ENCODE measurements at places on chromosomes 1 and 21.

DNA sequence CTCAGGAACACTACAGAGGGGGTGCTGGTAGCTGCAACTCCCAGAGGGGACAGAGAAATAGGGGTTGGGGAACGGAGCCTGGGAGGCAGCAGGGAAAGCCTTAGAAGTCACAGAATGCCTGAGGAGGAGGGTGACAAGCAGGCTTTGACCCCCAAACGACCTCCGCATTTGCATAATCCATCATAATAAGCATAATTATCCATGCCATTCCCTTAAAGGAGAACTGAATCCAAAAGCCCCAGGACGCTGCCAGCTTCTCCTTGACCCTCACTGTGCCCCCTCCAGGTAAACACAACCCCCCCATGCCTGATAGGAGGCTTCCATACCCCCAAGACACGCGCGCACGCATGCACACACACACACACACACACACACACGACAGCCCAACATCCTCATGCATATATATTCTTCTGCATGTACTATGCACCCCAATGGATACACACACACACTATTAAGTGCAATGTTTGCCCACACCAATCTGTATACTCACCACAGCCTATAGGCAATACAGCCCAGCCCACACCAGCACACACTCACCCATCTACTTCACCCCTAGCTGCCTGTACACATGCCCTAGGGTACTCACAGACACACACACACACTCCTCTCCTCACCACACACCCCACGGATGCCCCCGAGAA lies 27.8 kb downstream of the SDC3 start:
- DNase-seq = no peak

DNA sequence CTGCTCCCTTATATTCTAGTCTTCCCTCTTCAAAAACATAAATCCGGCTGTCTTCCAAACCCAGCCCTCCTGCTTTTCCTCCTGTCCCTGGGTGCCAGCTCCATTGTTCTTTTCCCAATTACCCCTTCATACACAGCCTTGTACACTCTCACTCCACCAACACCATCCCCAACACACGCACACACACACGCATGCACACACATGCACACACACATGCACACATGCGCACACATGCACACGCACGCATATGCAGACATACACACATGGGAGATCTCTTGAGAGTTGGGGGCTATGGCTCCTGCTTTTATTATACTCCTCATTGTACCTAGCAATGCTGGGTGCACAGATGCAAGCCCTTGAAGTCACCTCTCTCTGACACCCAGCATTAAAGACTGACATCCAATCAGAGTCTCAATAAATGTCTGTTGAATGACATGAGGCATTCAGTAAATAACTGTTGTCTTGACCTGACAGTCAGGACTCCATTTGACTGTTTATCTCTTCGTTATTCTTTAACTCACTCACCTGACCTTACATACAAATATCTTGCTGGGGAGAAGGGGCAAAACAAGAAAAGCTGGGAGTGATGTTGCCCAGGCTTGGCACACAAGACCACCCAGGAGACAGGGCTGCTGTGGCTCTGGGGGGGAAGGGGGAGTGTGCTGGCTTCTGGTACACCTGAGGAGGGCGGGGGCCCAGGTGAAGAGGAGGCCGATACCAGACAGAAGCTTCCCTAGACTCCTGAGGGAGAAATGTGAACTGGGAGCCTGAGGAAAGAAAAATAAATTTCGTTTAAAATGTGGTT lies 16.0 kb downstream of the ABCA4 start:
- DNase-seq = no peak

DNA sequence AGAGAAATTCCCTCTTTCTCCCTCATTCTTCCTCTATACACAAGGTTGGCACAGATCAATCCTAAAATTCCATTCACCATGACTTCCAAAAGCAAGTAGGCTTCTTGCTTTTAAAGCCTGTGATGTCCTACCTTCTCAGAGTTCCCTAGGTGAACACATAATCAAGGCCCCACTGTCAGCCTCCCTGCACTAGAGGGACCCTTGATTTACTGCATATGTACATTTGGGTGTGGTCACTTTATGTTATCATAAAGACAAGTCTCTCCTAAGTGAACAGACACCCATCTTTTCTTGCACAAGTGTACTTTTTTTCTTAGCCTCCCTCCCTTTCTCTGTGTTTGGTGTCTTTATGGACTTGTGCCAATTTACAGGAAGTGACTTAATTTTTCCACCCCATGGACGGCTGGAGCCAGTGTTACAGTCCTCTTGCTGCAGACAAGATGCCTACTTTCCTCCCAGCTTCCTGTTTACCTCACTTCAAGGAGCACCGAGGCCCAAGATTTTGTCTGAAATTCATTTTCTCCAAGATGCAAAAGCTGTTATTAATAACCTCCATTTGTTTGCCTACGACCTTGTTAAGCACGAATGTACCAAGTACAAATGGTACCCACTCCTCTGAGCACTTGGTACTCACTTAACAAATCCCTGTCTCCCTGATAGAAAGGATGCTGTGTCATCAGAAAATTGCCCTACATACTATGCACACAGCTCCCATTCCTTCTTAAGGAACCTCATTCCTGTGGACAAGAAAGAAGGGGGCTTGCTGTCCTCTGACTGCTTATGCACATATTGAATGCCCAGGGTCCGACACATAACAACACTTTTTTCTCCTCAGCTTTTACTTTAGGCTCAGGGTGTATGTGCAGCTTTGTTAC lies 82.8 kb upstream of the SLC44A3 start:
- no peak for DNase-seq

DNA sequence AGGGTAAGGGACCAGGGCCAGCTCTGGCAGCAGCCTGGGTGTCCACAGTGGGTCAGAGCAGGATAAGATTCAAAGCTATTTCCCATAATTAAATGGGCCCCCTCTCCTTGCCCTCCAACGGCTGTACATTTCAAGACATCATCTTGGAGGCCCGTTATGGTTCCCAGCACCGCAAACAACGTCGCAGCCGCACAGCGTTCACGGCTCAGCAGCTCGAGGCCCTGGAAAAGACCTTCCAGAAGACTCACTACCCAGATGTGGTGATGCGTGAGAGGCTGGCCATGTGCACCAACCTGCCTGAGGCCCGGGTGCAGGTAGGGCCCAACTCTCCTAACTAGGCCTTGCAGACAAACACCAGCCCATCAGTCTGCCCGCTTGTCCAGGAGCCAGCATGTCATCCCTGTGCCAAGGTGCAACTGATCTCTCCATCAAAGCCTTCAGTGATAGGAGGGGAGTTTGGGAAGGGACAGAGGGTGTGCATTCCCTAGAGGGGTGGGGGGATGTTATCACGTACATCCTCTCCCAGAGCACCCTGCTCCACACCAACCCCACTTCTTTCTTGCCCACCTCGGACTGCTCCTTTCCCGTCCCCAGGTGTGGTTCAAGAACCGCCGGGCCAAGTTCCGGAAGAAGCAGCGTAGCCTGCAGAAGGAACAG lies 20.8 kb downstream of the DMBX1 start:
- no peak for DNase-seq
